Aorta (tissue), 5 donors: ENCODE measurements at places on chromosomes 7 and 10. TPM values are rescaled to one million over a fixed set of nuclear protein-coding genes. Genes with fewer than 3 reads are reported as not detected.

- DNase-seq, result no peak
- H3K36me3 ChIP-seq, result no peaks in the 10 kb centered on the region
- H3K4me1 ChIP-seq, result no peaks in the 10 kb centered on the region
- H3K4me3 ChIP-seq, result no peak overlapping the region
Observed at GRCh38 chr10:84156768-84157167, 16.8 kb upstream of the GPR15LG start.

C7orf33 gene
- total RNA-seq, result not detected

DNA sequence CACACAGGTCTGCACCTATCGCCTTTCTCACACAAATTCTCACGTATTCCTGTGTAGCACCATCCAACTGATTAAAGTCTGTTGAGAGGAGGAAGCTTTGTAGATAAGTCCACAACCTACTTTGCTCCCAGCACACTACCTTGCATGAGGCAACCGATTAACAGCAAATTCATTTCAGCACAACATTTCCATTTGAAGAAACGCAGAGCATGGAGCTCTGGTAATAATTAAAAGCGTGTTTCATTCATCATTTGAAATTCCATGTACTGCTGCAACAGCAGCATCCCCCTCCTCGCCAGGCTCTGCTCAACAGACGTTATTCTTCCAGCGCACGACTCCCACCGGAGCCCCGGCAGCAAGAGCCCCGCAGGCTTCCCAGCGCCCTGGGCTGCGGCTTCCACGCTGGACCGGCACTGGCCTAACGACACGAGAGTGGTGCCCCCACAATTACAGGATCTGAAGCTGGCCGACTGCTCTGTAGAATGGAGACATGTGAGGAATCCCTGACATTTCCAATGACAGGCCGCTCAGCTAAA is 118.8 kb downstream of the DIP2C start:
- H3K36me3 ChIP-seq, result no peaks in the 10 kb centered on the region
- H3K4me3 ChIP-seq, result no peak overlapping the region
- peaks cover 3% of the 10 kb centered on the region for H3K4me1 ChIP-seq

DNA sequence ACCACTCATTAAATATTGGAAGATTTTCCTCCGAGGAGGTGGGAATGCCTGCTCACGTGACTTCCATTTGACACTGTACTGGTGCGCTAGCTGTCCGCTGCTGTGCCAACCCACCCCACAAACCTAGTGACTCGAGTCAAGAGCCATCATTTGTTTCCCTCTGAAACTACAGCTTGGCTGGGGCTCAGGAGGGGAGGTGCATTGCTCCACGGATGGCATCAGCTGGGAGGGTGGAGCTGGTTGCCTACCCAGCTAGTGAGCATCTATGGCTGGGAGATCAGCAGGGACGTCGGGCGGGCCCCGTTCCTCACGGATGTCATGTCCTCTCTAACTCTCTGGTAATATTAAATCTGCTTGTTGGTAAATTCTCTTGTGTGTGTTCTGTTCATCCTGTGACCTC is 9.5 kb upstream of the FOXL3 start:
- no peak for DNase-seq
- no peaks in the 10 kb centered on the region for H3K36me3 ChIP-seq
- no peak overlapping the region for H3K27ac ChIP-seq
- H3K4me1 ChIP-seq, result no peaks in the 10 kb centered on the region
